Left colon (tissue), 2 donors: ENCODE measurements at places on chromosomes 1 and 21. TPM values are rescaled to one million over a fixed set of nuclear protein-coding genes. Genes with fewer than 3 reads are reported as not detected.

DNA sequence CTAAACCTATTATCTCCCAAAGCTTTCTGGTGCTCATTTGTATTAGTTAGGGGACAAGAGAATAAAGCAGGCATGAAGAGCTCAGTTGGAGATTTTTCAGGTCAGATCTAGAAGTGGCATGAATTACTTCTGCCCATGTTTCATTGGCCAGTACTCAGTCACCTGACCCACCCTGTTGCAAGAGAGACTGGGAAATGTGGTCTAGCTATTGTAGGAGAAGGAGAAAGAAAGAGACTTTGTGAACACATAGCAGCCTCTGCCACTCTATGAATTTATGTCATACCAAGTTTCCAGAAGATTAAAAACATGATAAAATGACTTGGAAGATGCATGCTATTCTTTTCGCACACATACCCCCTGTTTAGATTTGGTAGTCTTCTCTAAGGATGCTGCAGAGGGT is 302.3 kb upstream of the RUNX1 start:
- DNase-seq, result no peak

DNA sequence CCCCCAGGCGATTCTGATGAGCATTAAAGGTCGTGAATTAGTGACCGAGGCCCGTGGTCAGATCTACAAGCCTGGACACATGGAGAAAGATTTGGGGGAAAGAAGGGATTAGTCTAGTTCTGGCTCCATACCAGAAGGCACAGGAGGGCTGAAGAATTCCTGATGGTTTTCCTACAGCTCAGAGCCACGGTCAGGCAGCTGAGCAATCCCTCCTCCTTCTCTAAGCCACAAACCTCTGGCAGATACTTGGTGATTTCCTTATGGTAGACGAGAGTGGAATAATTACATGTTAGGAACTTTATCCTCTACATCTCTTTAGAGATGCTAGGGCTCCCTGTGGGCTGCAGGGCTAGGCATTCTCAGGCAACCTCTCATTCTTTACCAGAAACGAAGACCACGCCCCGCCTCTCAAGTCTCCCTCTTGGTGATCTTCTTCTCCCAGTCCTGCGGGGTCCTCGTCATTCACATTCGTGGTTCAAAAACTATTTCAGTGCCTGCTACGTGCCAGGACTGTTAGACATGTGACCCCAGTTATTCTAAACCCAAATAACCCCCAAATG is 20.5 kb upstream of the ZBTB18 start:
- no peak for DNase-seq

OR10Z1 gene
- not detected for total RNA-seq

- no peak for DNase-seq
These were observed 192.8 kb downstream of the HUNK start for GRCh38 chr21:32065654-32066053.

DNA sequence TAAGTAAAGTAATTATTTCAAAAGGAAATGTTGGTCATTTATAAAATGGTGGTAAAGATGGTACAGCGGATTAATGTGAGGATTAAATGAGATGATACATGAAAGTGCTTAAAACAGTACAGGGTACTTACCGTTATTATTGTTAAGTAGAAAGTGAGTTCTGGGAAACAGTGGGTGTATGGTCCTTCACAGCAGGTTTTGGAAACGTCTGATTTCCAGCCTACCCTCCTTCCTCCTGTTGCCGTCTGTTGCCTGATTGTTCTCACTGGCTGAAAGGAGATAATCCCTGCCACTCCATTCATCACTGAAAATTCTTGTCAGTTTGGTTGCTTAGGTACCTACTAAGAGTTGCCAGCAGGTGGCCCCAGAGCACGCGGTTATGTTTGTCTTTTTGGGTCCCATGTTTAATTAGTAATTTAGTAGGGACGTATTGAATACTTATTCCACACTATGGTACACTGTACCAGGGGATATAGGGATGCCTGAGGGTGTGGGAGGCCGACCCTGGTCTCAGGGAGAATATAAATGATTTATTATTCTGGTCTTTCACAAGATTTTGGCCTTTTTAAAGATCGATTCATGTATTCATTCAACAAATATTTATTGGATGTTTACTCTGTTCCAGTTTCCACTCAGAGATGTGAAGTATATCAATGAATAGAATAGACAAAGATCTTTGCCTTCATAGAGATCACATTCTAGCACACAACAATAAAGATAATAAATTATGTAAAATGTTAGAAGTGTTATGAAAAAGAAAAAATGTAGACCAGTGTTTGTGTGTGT is 30.8 kb upstream of the RPTN start:
- DNase-seq, result no peak

GRCh38 chr1:185840880-185841279 is 106.7 kb downstream of the HMCN1 start:
- no peak for DNase-seq
